ENCODE measurements at places on chromosomes 12 and 14.

GRCh38 chr12:124295431-124296058 is 652 bp downstream of the RFLNA start:
- no peak for DNase-seq

- DNase-seq = no peak
Observed at GRCh38 chr12:108843187-108843586, 14.2 kb downstream of the SSH1 start.

DNA sequence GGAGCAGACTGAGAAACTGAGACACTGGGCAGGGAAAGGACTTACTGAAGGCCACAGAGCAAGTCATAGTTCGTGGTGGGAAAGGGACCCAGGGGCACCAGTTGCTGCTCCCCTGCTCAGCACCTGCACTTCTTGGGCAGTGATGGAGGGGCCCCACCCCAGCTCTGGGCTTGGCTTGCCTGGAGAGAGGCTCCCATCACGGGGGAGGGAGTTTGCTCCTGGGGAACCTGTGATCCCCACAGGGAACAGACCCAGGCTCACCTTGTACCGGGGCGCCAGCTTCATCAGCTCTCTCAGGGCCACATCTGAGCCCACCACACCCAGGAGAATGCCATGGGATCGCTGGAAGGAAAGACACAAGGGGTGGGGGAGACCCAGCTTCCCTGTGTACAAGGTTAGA is 39.8 kb downstream of the CACNA2D4 start:
- DNase-seq = no peak

DNA sequence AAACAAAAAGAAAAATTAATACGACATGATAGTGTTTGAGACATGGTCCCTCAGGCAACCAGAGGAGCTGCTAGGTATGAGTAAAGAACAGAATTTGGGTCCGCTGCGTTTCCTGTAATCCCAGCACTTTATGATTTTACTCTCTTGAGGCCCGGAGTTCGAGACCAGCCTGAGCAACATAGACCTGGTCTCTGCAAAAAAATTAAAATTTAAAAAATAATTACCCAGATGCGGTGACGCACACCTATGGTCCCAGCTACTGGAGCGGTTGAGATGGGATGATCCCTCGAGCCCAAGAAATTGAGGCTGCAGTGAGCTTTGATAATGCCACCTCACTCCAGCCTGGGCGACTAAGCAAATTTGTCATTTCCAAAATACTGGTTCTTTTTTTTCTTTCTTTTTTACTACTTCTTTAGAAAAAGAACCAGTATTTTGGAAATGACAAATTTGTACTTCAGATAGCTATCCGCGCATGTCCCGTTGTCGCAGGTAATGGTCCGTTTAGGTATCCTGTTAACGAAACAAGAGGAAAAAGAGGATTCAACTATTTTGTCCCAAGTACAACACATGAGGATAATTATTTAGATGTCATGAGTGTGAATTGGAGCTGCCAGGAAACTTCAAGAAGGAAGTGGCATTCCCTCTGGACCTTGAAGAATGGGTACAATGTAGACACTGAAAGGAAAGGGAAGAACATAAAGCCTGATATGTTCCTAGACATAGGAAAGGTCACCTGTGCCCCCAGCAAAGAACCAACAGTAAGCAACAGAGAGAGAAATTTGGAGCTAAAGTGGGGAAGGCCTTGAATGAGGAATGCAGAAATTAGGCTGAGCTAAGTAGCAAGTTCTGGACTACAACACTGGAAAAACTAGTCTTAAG is 1.2 kb upstream of the HECTD1 start:
- no peak for DNase-seq

DNA sequence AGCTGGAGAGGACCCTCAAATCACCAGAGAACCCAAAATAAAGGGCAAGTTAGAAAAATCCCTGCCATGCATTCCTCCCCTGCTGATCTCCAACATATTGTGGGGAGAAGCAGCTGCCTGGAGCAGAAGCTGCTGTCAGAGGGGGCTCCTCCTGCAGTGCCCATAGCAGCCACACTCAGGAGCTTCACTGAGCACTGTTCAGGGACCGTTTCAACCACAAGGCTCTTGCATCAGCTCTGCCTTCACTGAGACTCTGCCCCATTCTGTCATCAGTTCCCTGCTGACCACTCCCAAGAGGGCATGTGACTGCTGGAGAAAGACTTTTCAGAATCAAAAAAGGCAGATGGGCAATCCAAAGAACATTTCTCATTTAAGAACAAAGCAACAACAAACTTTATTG is 392.7 kb downstream of the GALC start:
- DNase-seq = no peak

GRCh38 chr14:81743605-81744004 is 210.0 kb upstream of the SEL1L start:
- no peak for DNase-seq

DNA sequence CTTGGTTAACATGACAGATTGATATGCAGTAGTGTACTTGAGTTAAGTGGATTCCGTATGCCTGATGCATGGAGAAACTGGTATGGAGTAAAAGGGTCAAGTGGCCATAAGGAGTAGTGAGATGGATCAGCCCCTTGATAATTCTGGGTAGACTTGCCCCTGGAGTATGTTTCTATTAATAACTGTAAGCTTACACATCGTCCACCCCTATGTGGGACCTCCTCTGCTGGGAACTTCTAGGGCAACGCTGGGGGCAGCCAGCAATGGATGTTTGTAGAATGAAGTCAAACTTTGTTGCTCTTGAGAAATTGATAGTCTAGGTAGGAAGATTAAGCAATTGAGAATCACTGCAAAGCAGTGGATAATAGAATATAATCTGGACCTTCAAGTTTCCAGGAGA is 3.5 kb downstream of the C12orf75 start:
- DNase-seq = no peak

- no peak for DNase-seq
Observed at GRCh38 chr12:44542716-44543115, 333.4 kb downstream of the NELL2 start.

- no peak for DNase-seq
Observed at GRCh38 chr12:39897315-39897714, 208.6 kb downstream of the SLC2A13 start.

GRCh38 chr12:127925971-127926370 is 341.0 kb upstream of the TMEM132C start:
- no peak for DNase-seq

GRCh38 chr12:65616022-65616421 is 208.3 kb upstream of the HMGA2 start:
- no peak for DNase-seq

- DNase-seq = no peak
Observed at GRCh38 chr12:65895759-65896656, 71.7 kb downstream of the HMGA2 start.

GRCh38 chr14:50107850-50108249 is 8.5 kb downstream of the VCPKMT start:
- no peak for DNase-seq

DNA sequence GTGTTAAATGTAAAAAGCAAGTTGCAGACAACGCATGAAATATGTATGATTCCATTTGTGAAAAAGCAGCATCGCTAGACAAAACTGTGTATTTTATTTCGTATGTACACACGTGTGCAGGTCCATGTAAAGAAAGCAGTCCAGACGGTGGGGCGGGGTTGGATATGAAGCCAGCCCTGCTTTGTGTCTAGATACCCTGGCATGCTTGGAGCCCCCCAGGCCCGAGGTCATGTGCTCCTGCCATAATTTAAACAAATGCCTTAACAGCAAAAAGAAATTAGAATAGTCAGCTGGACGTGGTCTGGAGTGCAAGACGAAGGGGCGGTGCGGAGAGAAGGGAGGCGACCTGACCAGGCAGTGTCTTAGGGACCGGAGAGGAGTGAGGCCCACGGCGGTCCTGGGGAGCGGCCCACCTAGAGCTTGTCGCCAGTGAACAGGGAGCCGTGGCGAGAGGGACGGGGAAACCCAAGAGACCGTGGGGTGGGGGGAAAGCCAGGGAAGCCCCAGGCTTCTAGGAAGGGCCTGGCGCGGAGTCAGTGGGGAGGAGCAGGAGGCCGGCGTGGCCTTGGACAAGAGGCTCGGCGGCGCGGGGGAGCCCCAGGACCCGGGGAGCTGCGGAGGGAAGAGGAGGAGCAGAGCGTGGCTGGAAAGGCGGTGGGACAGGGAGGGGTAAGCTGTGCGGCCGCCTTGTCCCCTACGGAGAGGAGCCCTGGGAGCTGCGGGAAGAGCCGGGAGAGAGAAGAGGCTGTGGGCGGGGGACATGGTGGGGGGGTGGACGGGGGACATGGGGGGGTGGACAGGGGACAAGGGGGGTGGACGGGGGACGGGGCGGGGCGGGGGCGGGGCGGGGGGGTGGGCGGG is 118.5 kb upstream of the C14orf180 start:
- DNase-seq = no peak

- no peak for DNase-seq
Observed at GRCh38 chr12:15834575-15834974, 45.4 kb upstream of the EPS8 start.

GRCh38 chr12:126726481-126727217 is 1540.3 kb upstream of the TMEM132C start:
- DNase-seq = no peak

GRCh38 chr14:25120261-25120660 is 70.3 kb upstream of the STXBP6 start:
- DNase-seq = no peak

- peak; percentile 2 for DNase-seq
Observed at GRCh38 chr12:109685574-109686447, 27.8 kb upstream of the FAM222A start.

GRCh38 chr12:123681605-123682004 is 10.7 kb downstream of the TCTN2 start:
- DNase-seq = no peak

GRCh38 chr14:71142375-71143038 is 235.2 kb downstream of the PCNX1 start:
- DNase-seq = peak; percentile 78

GRCh38 chr14:23356662-23357061 is 4.0 kb upstream of the SLC22A17 start:
- no peak for DNase-seq

- peak; percentile 78 for DNase-seq
Observed at GRCh38 chr14:77053046-77053841, 24.7 kb upstream of the IRF2BPL start.

DNA sequence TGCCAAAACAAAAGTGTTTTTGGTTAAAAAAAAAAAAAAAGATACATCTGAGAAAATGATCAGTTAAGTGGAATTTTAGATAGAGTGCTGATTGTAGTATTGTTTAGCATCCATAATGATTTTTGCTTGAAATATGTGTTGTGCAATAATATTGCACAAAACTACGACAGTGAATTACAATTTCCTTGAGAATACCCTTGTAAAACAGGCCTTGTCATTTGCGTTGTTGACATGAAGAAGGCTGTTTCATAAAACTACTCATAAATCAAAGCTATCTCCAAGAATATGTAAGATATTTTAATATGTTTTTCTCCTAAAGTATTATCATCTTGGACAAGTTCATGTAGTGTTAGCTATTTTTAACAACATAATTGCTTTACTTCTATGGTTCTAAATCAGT is 1077.0 kb downstream of the LRFN5 start:
- DNase-seq = no peak

GRCh38 chr12:59403259-59403932 is 192.4 kb upstream of the SLC16A7 start:
- DNase-seq = peak; percentile 37

DNA sequence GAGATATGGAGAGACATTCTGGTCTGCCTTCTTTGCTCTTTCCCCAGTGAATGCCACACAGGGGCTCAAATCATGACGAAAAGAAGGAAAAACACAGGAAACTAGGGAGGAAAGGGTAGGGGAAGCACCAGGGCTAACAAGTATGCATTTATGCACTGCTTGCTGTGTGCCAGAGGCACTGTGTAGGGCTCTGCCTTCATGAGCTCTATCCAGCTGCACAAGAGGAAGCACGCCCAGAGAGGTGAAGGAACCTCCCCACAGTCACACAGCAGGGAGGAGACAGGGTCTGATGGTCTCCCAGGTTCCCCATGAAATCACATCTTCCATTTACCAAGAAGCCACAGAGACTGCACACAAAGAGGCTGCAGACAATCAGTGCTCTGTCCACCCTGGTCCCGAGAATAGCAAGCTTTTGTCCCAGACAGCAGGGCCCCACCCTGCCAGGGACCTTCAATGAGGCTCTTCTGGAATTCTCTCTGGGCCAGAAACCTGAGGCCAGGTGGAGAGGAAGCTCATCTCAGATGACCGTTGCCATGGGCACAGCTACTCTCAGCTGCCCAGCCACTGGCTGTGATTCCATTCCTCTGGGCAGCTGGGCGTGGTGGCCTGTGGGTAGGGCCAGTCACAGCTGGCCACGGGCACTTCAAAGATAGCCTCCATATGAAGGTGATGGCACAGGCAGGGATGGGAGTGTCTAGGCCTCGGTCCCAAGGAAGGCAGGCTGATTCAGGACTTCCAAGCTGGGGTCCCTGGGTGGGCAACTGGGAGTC is 7.3 kb upstream of the TRPV4 start:
- no peak for DNase-seq

GRCh38 chr12:119980242-119980641 is 8.8 kb upstream of the BICDL1 start:
- no peak for DNase-seq

Data from Jurkat, Clone E6-1 (cell line).